Activated T-cell treated with anti-CD3 and anti-CD28 coated beads, Interleukin-2, amount 50 U/mL, for 48 hours (primary cell): ENCODE measurements at places on chromosomes 1 and 21.

- no peak for DNase-seq
Measured at GRCh38 chr1:38076455-38076854, 29.9 kb upstream of the POU3F1 start.

GRCh38 chr1:4020449-4020848, 120.4 kb upstream of the C1orf174 start:
- no peak for DNase-seq

- DNase-seq: no peak
Measured at GRCh38 chr1:221302810-221303209, 423.6 kb downstream of the HLX start.

GRCh38 chr1:235093013-235093695, 35.5 kb downstream of the TOMM20 start:
- DNase-seq: peak; percentile 24

- peak; percentile 64 for DNase-seq
Measured at GRCh38 chr1:167819849-167820683, 93.9 kb downstream of the ADCY10 start.

DNA sequence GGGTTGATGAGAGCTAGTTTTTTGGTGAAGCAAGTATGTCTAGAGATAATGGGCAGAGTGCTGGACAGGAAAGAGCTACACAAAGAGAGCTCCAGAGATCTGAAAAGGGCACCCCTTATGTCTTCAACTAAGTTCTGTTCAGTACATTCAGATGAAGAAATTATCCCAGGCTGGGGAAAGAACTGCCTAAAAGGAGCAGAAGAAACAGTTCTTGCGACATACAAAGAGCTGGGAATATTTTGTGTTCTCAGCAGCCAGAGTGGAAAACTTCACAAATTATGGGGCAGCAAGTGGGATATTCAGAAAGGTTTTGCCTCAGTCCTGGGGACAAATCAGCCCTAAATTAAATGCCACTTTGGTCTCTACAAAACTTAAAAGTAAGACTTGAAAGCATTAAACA, 17.4 kb upstream of the CCN1 start:
- no peak for DNase-seq

- DNase-seq: no peak
Measured at GRCh38 chr1:182391028-182391361, 595 bp downstream of the GLUL start.

GRCh38 chr1:113429461-113430153, 39.3 kb downstream of the MAGI3 start:
- DNase-seq: no peak

DNA sequence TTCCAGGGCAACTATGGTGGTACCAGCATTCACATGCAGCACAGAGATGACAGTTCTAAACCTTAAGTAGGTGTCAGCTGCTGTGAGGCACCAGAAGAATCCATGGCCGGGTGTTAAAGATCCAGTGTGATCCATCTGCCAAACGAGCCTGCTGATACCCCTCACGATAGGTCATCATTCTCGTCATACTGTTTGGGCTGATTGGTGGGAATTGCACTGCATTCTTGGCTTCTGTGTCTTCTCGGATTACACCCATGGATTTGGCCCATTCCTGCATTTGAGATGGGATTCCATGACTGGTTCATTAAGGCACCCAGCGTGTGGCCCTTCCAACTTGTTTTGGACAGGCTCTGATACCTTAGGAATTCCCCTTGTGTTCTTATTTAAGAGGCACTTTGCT, 55.2 kb downstream of the ST6GALNAC3 start:
- DNase-seq: no peak

DNA sequence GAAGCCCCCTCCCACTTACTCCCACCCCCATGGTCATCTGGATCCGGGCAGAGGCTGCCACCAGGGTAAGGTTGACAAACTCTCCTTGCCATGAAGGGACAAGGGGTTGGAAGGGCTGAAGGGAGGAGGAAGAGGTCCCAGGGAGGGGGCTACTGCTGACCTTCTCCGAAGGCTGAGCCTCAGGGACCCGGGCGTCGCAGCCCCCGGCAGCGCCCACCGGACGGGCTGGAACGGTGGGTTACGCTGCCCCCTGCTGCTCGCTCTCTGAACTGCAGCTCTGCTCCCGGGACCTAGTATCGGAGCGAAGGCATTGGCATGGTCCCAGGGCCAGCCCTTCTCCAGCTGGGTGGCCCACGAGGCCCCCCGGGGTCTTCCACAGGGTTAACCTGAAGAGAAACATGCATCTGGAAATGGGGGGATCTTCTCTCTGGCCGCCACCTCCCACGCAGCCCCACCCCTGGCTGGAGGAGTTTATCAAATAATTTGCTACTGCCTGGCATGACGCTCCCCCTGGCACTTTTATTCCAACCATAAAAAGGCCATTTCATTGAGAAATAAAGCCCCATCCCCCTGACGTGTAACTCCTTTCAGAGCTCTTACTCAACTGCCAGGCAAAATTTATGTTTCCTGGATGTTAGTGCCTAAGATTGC, 70.4 kb upstream of the TARDBP start:
- peak; percentile 79 for DNase-seq

DNA sequence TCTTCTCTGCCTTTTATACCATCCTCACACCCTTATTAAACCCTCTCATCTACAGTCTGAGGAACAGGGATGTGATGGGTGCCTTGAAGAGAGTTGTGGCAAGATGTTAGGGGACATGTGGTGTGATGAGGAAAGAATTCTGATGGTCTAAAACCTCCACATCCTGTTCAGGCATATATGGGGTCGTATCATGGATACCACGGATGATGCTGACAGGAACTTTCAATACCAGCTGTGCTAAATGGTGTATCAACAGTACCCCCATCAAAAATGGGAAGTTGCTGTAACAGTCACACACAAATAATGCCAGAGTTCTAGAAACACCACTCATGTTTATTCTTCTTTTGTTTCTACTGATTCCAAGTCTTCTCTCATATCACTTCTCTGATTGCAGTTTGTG, 12.9 kb downstream of the OR2T6 start:
- no peak for DNase-seq

GRCh38 chr1:237795558-237795957, 95.2 kb downstream of the ZP4 start:
- DNase-seq: no peak
